WTC11 (cell line): ENCODE measurements at places on chromosomes 7 and 10. TPM values are rescaled to one million over a fixed set of nuclear protein-coding genes. Genes with fewer than 3 reads are reported as not detected.

VDAC2 gene
- 283 to 284 TPM (median 283 TPM) in 3 replicates for total RNA-seq

DNA sequence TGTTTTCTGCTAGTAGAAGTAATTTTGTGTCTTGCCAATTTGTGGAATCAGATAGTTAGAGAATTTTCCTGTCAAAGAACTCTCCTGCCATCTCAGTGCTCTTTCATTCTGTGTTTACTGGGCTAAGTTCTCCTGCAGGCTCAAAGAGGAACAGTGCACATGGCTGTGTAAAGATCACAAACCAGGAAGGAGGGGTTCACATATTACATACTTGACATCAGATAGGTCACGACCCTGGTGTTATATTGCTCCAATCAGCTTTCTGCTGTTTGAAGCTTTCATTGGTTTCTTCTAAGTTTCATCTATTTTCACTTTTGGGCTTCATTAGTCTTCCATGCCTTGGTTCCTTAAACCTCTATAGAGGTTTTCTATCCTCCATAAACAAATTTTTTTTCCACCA is 13.5 kb upstream of the ELMO1 start:
- DNase-seq = no peak

KIF11 gene
- total RNA-seq = 46.0 to 55.7 TPM (median 47.5 TPM) in 3 replicates

UNCX gene
- not detected in 3 replicates for total RNA-seq

DNA sequence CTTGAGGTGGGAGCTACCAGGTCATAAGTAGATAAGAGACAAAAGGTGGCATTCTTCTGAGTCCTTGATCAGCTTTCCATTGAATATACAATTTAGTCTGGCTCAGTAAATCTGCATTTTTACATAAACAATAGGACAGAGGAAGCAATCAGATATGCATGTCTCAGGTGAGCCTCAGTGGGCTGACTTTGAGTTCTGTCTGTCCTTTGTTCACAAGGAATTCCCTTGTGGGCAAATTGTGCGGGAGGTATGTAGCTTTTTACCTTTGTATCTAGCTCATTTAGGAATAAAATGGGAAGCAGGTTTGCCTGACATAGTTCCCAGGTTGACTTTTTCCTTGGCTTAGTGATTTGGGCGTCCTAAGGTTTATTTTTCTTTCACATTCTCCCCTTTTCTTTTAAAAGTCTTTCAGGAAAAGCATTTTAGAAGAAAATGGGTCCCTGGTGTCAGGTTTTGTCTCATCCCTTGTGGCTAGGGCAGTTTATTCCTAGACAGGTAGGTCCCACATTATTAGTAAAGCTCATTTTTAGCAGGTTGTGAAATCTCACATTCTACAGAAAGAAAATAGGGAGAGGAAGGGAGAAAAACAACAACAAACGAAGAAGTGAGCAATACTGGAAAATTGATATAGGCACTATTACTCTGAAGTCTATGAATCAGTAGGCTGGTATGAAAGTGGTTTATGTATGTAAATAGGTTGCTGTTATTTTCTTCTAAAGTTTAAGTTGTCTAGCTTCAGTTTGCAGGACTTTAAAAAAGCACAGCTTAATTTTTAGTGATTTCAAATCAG is 16.5 kb downstream of the SPAM1 start:
- DNase-seq = no peak

DNA sequence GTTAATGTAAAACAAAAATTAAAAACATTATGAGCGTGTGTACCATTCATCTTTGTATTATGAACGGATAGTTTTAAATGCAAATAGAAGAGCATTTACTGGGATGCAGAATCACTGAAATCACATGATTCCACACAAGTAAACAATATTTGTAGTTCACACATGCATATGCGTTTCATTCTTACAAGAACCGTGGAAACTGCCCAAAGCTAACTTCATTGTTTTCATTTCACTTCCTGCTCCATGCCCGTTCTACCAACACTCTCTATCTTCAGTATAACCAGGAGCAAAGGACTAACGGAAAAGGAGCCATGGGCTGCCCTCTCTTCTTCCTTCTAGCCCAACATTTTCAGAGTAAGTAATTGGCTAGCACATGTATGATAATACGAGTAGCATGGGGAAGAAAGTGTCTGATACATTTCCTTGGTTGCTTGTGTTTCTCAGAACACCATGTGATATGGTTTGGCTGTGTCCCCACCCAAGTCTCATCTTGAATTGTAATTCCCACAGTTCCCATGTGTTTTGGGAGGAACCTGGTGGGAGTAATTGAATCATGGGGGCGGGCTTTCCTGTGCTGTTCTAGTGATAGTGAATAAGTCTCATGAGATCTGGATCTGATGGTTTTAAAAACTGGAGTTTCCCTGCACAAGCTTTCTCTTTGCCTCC is 38.8 kb downstream of the ZNF783 start:
- DNase-seq = no peak

DNA sequence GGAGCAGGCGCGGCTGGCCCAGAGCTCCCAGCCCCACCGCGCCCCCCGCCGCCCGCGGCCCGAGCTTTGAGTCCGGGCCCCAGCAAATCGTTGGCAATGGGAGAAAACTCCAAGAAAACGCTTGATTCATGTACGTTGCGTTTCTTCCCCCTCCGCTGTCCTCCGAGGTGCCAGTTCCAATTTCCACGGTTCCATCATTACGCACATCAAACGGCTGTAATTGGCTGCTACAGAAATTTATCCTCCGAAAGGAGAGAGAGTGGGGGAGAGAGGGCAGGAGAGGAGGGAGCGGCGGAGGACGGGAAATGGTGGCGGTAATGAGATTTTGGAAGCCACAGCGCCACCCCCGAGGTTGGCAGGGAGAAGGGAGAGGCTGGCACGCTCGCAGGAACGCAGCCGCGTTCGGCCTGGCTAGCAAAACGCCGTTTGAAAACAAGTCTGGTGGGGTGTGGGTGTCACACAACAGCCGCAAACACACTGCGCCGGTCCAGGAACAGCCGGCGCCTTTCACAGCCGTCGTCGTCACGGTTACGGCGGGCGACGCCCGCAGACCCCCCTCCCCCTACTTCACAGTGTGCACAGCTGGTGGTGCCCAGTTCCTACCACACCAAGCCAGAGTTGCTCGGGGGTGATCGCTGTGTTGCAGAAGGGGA is 57.5 kb downstream of the UNCX start:
- DNase-seq = no peak

CPN1 gene
- total RNA-seq = 0.42 to 0.69 TPM (median 0.66 TPM) in 3 replicates
